ENCODE measurements at places on chromosomes 5 and 9. TPM values are rescaled to one million over a fixed set of nuclear protein-coding genes. Genes with fewer than 3 reads are reported as not detected.

- no peak for DNase-seq
- H3K4me3 ChIP-seq, result no peak overlapping the region
- no peaks in the 10 kb centered on the region for H3K4me1 ChIP-seq
- no peaks in the 10 kb centered on the region for H3K36me3 ChIP-seq
- no peak overlapping the region for H3K27ac ChIP-seq
Measured at GRCh38 chr5:149279661-149280060, 8.0 kb downstream of the AFAP1L1 start.

DNA sequence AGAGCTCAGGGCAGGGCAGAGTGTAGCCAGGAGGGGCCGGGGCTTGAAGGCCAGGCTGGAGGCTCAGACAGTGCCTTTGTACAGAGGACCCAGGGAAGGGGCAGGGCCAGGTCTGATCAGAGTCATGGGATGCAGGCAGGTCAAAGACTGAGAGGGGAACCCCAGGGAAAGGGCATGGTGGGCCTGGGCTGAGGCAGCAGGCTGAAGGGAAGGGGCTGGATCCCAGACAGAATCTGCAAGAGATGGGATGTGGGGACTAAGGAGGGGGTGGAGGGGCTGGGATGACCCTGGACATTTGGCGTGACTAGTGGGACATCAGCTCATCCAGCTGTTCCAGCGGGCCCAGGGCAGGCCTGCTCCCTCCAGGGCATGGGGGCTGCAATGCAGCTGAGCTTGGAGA is 15.5 kb upstream of the MRNIP start:
- H3K4me3 ChIP-seq, result no peak overlapping the region
- H3K36me3 ChIP-seq, result peaks cover 80% of the 10 kb centered on the region
- no peak for DNase-seq
- no peaks in the 10 kb centered on the region for H3K27me3 ChIP-seq
- peaks cover 17% of the 10 kb centered on the region for H3K4me1 ChIP-seq

TNFAIP8 gene
- total RNA-seq, result 36.7 TPM

SHISAL2B gene
- not detected for total RNA-seq

GRCh38 chr5:72451741-72452505 is 55.3 kb downstream of the ZNF366 start:
- no peak overlapping the region for H3K4me3 ChIP-seq
- H3K4me1 ChIP-seq, result peaks cover 4% of the 10 kb centered on the region
- H3K27ac ChIP-seq, result no peak overlapping the region
- no peaks in the 10 kb centered on the region for H3K27me3 ChIP-seq

TAF11L5 gene
- not detected for total RNA-seq

DNA sequence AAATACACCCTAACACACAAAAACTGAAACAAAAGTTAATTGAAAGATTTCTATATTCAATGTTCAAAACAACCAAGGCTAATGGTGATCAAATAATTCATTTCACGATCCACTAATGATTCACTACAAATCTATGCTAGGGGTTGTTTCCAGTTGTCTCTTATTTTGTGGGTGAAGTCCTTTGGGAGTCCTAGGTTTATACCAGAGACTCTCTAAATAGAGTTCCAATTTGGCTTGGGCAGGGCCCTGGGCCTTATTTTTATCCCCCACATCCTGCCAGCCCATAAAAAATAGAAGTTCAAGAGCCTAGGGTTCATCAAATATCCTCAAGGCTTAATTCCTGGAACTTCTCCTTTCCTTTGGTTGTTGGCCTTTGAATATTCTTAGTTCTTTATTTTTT is 26.1 kb downstream of the SREK1IP1 start:
- no peaks in the 10 kb centered on the region for H3K27me3 ChIP-seq
- DNase-seq, result no peak
- no peaks in the 10 kb centered on the region for H3K4me1 ChIP-seq
- H3K27ac ChIP-seq, result no peak overlapping the region
- H3K4me3 ChIP-seq, result no peak overlapping the region

DNA sequence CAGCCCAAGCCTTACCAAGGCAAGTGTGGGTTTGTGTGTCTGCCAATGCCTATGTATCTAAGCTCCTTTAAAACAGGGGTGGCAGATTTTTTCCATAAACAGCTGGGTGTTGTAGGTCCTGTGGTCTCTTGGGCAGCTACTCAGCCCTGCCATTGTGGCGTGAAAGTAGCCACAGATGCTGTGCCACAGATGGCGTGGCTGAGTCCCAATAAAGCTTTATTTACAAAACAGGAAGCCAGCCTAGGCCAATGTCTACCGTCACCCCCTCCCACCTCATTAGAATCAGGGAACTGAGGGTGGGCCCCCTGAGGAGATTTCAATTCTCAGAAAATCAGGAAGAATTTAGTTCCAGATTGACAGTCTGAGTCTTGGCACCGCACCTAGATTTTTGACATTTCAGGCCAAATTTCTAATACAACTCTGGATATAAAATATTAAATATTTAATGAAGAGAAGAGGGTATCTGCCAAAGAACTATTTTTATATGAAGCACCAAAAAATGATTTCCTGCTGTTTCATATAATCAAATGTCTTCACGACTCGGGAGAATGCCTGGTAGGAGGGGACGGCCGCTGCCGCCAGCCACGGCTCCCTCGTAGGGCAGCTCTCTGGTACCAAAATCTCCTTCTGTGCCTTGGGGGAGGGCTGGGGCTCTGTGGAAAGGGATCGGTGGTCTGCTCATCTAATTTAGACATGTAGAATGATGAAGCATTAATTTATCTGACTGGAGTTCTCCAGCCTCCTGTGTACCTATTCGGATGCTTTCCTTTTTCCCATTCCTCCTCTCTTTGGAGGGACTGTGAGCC is 420.9 kb downstream of the IRX2 start:
- no peak for DNase-seq
- H3K27ac ChIP-seq, result no peak overlapping the region
- no peaks in the 10 kb centered on the region for H3K4me1 ChIP-seq
- no peak overlapping the region for H3K4me3 ChIP-seq

DNA sequence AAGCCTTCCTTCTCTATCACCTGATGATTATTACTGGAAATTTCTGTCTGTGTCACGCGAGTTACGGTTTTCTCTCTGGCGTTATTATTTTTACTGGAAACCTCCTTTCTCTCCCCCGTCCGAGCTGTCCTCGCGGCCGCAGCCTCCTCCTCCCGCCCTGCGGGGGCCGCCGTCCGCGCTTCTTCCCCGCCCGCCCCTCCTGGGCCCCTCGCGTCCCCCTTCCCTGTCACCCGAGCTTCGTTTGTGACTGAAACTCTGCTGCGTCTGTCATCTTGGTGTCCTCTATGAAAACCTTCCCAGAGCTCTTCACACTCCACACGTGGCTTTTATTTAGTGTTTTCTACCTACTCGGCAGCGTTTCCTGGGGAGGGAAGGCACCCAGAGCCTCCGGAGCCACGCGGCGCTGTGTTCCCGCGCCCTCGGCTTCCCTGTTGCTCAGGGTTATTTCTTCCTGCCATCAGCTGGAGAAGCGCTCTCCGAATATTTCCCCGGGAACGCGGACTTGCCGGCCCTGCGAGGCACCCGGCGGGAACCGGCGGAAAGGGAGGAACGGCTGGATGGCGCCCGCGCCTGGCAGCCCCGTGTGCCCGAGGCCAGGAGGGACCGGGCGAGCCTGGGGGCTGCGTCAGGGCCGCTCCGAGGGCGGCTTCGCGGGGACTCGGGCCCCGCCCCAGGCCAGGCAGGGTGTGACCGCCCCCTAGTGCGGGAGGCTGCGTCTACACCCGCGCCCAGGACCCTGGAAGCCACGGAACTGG is 33.9 kb downstream of the TRIP13 start:
- no peak for DNase-seq
- no peak overlapping the region for H3K27ac ChIP-seq
- H3K4me3 ChIP-seq, result no peak overlapping the region
- H3K4me1 ChIP-seq, result peaks cover 20% of the 10 kb centered on the region
- 0 out of 3 replicates have a peak, but pooled peaks cover 4% of the 10 kb centered on the region for H3K36me3 ChIP-seq
- peaks cover 3% of the 10 kb centered on the region for H3K27me3 ChIP-seq

DNA sequence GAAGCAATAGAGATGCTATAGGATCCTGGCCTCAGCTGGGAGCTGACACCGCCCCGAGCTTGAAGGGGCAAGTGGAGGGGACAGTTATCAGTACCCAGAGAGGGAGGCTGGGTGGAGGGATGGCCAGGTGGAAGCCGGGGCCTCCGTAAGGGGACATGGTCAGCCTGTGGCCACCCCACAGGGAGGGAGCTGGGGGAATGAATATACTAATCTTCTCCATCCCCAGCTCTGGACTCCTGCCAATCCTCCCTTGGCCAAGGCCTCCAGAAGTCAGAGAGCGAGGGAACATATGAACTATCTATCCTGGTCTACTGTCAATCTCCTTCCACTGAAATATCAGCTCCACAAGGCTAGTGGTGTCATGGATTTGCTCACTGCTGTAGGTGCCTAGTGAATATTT is 109.3 kb downstream of the BOD1 start:
- H3K36me3 ChIP-seq, result no peaks in the 10 kb centered on the region
- no peak for DNase-seq
- H3K4me1 ChIP-seq, result no peaks in the 10 kb centered on the region
- H3K4me3 ChIP-seq, result no peak overlapping the region
- peaks cover 12% of the 10 kb centered on the region for H3K27me3 ChIP-seq

GABRA6 gene
- not detected for total RNA-seq

DNA sequence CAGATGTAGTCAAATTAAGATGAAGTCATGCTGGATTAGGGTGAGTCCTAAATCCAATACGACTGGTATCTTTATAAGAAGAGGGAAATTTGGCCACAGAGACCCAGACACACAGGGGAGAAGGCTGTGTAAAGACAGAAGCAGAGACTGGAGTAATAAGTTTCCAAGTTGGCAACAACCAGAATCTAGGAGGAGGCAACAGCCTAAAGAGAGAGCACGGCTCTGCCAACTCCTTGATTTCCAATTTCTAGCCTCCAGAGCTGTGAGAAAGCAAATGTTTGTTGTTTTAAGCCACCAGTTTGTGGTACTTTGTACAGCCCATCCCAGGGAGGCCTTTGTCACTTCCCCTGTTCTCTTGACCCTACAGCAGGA is 74.4 kb downstream of the ATG10 start:
- no peaks in the 10 kb centered on the region for H3K4me1 ChIP-seq
- H3K4me3 ChIP-seq, result no peak overlapping the region
- H3K27me3 ChIP-seq, result no peaks in the 10 kb centered on the region
- DNase-seq, result no peak

DNA sequence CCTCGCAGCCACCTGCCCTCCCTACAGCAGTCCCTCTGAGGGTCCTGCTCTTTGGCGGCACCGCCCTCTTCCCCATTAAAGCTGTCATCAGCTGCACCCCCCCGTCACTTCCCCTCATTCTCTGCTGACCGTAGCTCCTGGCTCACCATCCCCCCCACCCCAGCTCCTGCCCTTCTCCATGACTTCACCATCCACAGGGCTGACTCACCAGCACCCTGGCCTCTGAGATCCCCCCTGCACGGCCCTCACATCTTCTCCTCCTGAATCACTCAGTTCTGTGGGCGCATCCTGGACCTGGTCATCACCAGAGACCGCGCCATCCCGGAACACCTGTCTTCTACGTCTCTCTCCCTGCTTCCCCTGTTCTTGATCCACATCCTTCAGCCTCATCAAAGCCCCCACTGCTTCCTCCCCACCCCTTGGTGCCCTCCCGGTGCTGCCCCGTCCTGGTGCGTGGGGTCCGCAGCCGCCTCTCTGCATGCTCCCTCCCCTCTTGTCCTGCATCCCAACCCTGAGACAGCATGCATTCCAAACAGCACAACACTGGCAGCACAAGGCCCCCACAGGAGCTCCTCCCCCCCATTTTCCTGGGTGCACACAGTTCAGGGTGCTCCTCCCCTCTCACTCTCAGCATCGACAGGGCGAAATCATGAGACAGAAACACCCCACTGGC is 12.9 kb downstream of the FLT4 start:
- H3K27ac ChIP-seq, result no peak overlapping the region
- no peak overlapping the region for H3K4me3 ChIP-seq
- H3K27me3 ChIP-seq, result peaks cover 16% of the 10 kb centered on the region
- H3K36me3 ChIP-seq, result no peaks in the 10 kb centered on the region
- H3K4me1 ChIP-seq, result no peaks in the 10 kb centered on the region
- DNase-seq, result no peak

HEMGN gene
- 101 TPM for total RNA-seq

- peaks cover 40% of the 10 kb centered on the region for H3K4me1 ChIP-seq
- H3K27me3 ChIP-seq, result no peaks in the 10 kb centered on the region
- H3K27ac ChIP-seq, result no peak overlapping the region
- H3K36me3 ChIP-seq, result no peaks in the 10 kb centered on the region
- peak overlapping the region; percentile 33 for H3K4me3 ChIP-seq
Measured at GRCh38 chr9:136799079-136799853, 3.1 kb downstream of the CCDC183 start.

MORN5 gene
- not detected for total RNA-seq

SPATA31C1 gene
- total RNA-seq, result 0.07 TPM

NNT gene
- 77.8 TPM for total RNA-seq

PAX5 gene
- 0.09 TPM for total RNA-seq

INSYN2B gene
- total RNA-seq, result not detected

DNA sequence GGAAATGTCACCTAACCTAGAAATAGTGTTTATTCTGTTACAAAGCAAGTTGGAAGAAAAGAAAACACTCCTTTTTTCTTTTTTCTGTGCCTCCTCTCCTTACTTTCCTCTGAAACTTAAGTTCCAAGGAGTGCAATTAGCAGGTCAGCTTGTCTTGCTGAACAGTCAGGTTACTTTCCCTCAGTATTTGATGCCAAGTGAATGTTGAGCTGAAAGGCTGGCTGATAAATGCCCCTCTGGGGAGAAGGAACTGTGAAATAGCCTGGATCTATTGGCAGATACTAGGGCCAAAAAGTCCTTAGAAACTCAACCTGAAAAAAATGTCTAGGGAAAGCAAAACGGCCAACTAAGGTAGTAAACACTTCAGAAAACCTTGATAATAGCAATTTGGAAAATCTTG is 43.6 kb downstream of the GRIA1 start:
- H3K4me3 ChIP-seq, result no peak overlapping the region
- H3K27me3 ChIP-seq, result no peaks in the 10 kb centered on the region
- no peaks in the 10 kb centered on the region for H3K4me1 ChIP-seq
- no peak for DNase-seq
- no peaks in the 10 kb centered on the region for H3K36me3 ChIP-seq

DNA sequence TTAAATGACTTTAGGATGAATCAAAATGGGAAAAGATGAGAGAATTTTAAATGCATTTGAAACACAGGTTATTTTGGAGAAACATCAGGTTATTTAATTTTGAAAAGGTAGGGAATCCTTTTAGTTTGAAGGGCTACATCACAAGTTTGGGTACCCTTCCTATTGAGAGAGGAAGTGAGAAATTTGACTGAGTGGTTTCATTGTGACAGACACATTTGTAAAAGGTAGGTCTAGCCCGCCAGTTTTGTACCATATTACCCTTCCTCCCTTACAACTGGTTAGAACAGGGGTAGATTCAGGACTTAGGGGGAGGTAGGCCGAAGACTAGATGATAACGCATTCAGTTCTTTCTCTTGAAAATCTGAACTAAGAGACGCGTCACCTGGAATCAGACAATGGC is 464.2 kb downstream of the EBF1 start:
- H3K27me3 ChIP-seq, result no peaks in the 10 kb centered on the region
- H3K4me1 ChIP-seq, result no peaks in the 10 kb centered on the region
- H3K36me3 ChIP-seq, result no peaks in the 10 kb centered on the region
- no peak overlapping the region for H3K27ac ChIP-seq

SHLD3 gene
- 4.8 TPM for total RNA-seq

- H3K27ac ChIP-seq, result no peak overlapping the region
- H3K4me3 ChIP-seq, result no peak overlapping the region
- no peak for DNase-seq
- H3K4me1 ChIP-seq, result no peaks in the 10 kb centered on the region
Measured at GRCh38 chr5:74956278-74956677, 90.1 kb upstream of the FAM169A start.

Measured in K562 (cell line).